ENCODE measurements at places on chromosomes 3 and 15. TPM values are rescaled to one million over a fixed set of nuclear protein-coding genes. Genes with fewer than 3 reads are reported as not detected.

DNA sequence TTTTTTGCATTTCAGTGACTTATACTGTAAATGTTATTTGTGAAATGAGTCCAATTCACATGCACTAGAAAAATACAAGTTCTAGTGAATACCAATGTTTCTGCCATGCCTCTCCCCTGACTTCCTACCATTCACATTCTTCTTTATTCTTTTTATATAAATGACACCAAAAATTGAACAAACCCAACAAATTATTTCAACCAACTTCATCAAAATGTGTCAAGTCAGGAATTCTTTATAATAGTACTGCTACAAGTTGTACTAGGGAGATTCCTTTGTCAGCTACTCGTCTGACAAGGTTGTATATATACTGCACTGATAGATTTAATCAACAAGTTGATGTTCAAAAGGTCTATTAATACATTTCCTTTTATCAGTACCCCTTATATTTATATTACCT is 3.0 kb downstream of the TBL1XR1 start:
- DNase-seq: no peak
- H3K4me1 ChIP-seq: peaks cover 47% of the 10 kb centered on the region
- H3K27me3 ChIP-seq: no peaks in the 10 kb centered on the region

DNA sequence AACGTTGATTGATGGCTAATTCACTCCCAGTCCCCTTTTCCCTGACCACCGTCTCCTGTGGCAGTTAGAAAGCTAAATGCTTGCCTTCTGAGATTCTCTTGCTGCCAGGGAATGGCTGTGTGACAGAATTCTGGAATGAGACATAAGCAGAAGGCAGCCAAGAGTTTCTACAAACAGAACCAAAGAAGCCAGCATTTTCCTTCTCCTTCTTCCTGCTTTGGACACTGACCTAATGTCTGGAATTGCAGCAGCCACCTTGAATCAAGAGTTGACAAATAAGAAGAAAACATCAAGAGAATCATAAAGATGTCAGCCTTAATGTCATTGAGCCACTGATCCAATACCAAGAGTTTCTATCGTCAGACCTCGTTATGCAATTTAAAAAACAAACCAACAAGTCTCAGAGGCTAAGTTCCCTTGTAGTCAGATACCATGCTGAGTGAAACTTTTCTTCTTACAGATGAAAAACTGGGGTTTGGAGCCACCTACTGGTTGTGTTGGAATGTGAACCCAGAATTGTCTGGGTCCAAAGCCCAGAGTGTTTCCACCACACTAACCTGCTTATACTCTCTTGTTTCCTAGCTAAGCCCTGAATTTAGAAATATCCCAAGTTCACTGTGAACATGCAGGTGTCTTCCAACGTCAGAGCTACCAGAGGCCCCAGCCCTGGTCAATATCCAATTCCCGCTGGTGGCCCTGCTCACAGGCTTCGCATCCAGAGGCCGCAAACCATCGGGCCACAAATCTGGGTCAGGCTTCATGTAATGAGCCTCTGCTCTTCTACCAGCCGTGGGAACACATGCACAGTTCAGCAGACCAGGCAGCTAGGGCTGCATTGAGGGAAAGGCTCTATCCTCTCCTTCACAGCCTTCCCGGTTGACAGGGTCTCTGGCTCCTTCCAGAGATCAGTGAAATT is 42.5 kb downstream of the MCF2L2 start:
- H3K36me3 ChIP-seq: no peaks in the 10 kb centered on the region
- peaks cover under 1% of the 10 kb centered on the region for H3K4me1 ChIP-seq
- H3K4me3 ChIP-seq: no peak overlapping the region
- H3K27me3 ChIP-seq: no peaks in the 10 kb centered on the region
- no peak overlapping the region for H3K27ac ChIP-seq

DNA sequence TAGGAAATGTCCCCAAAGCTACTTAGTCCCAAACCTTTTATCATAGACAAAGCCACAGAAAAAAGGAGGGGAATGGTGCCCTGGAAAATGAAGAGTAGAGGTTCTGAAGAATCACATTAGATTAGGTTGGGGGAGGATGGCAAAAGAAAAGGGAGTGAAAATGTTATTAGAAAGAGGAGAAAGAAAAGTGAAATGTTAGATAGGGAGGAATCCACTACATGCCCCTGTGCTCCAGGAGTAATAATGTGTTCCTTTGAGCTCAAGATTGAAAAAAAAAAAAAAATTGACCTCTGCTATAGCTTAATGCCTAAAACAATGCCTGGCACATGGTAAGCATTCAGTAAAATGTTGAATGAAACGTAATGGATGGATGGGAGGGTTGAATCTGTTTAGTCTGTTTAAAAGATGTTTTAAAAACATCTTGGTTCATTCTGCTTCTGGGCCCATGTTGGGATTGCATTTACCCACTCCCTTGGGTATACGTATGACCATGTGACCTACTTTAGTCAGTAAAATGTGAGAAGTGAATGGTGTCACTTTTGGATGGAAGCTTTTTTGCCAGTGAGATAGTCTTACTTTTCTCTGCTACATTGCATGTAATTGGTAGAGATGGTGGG is 19.0 kb downstream of the MAPK6 start:
- H3K36me3 ChIP-seq: no peaks in the 10 kb centered on the region
- no peak for DNase-seq
- H3K27me3 ChIP-seq: no peaks in the 10 kb centered on the region
- H3K4me1 ChIP-seq: peaks cover 30% of the 10 kb centered on the region
- no peak overlapping the region for H3K27ac ChIP-seq

DNA sequence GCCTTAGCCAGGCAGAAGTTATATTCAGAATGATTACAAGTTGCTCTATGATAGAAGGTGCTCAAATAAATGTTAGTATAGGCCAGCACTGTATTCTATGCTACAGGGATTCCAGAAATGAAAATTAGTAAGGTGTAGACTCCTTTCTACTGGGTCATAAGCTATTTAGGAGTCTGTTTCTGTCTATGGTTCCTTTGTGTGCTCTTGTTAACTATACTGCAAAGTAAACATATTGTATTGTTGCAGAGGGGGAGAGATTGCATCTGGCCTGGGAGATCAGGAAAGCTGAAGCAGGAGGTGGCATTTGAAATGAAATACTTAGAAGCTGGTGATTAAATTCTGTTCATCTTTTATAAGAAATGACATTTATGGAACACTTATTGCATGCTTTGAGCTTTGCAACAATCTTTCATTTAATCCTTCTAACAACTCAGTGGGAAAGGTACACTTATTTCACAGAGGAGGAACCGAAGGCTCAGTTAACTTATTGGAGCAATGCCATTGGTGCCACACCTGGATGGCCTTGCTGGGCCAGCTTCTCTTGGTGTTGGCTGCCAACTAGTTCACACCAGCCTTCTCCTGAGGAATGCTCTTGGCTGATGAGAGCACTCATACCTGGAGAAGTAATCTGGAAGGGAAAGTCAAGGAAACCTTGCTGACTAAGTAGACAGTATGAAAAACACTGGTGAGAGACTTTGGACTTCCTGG is 39.1 kb downstream of the ABHD5 start:
- no peak overlapping the region for H3K27ac ChIP-seq
- H3K36me3 ChIP-seq: no peaks in the 10 kb centered on the region
- no peak overlapping the region for H3K4me3 ChIP-seq

DNA sequence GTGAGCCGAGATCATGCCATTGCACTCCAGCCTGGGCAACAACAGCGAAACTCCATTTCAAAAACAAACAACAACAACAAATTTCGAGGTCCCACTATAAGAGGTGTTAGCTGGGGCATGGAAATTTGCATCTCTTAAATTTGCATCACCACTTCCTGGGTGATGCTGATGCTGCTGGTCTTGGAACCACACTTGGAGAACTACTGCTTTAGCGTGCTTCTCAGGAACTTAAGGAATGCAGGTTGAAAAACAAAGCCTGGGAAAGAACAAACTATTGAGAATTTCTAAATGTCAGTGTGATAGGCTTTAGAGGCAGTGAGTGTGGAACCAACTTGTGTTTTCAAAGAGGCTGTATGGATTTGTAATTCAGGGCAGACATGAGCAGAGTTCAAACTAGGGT is 858.4 kb upstream of the ARPP21 start:
- H3K4me3 ChIP-seq: no peak overlapping the region
- H3K36me3 ChIP-seq: no peaks in the 10 kb centered on the region
- no peaks in the 10 kb centered on the region for H3K27me3 ChIP-seq
- H3K27ac ChIP-seq: no peak overlapping the region
- DNase-seq: peak; percentile 8

DNA sequence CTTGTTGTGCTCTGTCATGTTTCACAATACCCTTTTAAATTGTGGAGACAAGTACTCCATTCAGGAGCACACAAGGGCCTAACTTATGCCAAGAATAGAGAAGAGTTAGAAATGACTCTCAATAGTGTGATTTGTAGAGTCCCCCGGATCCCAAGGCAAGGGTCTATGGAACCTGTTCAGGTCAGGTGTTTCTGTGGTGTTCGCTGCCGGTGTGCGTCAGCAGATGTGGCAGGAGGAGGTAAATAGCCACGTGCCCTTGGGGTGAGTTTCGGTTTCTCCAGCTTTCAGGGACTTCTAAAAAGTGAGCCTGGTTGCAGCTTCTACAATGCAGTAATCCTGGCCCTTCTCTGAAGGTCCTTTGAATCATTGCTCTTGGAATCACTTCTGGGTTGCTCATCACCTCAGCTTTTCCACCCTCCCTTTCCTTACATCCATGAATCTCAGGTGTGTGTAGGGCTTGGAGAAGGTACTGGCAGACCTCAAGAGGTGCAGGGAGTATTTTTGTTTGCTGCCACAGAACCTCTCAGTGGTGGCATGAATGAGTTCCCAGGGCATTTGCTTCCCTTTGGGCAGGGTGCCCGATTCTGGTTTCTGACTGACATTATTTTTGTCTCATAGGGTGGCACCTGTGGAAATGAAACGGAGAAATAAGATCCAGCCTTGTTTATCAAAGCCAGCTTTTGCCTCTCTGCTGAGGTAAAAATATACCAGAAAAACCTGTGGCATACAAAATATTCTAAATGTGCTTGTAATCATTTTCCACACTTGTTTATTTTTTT is 7.3 kb downstream of the ST3GAL6 start:
- peaks cover 6% of the 10 kb centered on the region for H3K4me1 ChIP-seq
- no peak overlapping the region for H3K27ac ChIP-seq
- no peaks in the 10 kb centered on the region for H3K36me3 ChIP-seq
- no peaks in the 10 kb centered on the region for H3K27me3 ChIP-seq
- no peak for DNase-seq

GRCh38 chr3:158381262-158381868 is 189.6 kb upstream of the MLF1 start:
- H3K27ac ChIP-seq: no peak overlapping the region
- no peaks in the 10 kb centered on the region for H3K4me1 ChIP-seq
- no peak overlapping the region for H3K4me3 ChIP-seq
- DNase-seq: no peak
- H3K36me3 ChIP-seq: no peaks in the 10 kb centered on the region

DNA sequence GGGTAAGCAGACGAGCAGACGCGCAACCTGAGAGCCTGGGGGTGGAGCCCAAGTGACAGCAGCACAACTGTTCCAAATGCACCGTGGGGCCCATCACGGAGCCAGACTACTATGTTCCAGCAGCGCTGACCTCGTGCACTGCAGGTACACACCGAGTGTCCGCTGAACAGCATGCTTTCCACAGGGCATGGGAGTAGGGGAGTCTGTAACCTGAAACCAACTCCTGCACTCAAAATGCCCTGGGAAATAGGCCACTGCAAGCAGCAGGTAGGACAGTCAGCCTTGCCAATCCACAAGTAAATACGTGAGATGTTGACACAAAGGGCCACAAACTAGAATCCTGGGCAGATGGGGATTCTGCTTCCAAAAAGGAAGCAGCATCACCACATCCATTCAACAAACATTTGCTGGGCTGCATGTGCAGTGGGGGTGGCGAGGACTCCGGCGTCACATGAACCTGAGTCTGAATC is 73.9 kb downstream of the TBC1D2B start:
- H3K27me3 ChIP-seq: no peaks in the 10 kb centered on the region
- H3K4me3 ChIP-seq: no peak overlapping the region
- DNase-seq: peak; percentile 44
- H3K4me1 ChIP-seq: peaks cover 6% of the 10 kb centered on the region
- H3K27ac ChIP-seq: no peak overlapping the region

- no peak overlapping the region for H3K27ac ChIP-seq
- no peaks in the 10 kb centered on the region for H3K27me3 ChIP-seq
- no peak for DNase-seq
Observed at GRCh38 chr3:98784666-98785600, 21.8 kb downstream of the ST3GAL6 start.

- peak overlapping the region; percentile 71 for H3K4me3 ChIP-seq
- peaks cover 4% of the 10 kb centered on the region for H3K4me1 ChIP-seq
- no peak overlapping the region for H3K27ac ChIP-seq
- H3K27me3 ChIP-seq: no peaks in the 10 kb centered on the region
- H3K36me3 ChIP-seq: no peaks in the 10 kb centered on the region
Observed at GRCh38 chr3:142224482-142225072, 808 bp downstream of the GK5 start.

DNA sequence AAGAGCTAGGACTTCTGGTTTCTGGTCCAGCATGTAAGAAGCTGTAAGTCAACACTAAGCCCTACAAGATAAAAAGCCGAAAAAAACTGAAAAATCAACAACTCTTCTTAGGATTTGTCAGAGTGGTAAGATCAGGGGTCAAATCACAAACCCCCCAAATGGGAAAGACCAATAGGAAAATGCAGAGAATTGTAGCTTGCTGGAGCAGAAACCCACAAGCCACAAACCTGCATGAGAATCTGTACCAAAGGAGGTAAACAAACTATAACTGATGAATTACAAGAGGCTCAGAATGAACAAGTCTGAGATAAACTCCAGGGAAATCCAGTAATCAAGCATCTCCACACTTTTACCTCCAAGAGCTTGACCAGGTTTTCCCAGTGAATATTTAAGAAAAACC is 36.0 kb downstream of the RFX7 start:
- peaks cover 8% of the 10 kb centered on the region for H3K4me1 ChIP-seq
- H3K4me3 ChIP-seq: no peak overlapping the region
- H3K36me3 ChIP-seq: peaks cover 21% of the 10 kb centered on the region
- no peaks in the 10 kb centered on the region for H3K27me3 ChIP-seq
- no peak overlapping the region for H3K27ac ChIP-seq

GCNT3 gene
- total RNA-seq: not detected

CHCHD4 gene
- total RNA-seq: 7.6 TPM

SLC15A2 gene
- 1.0 TPM for total RNA-seq

AZI2 gene
- 74.0 TPM for total RNA-seq

GPR15 gene
- not detected for total RNA-seq

Data from neural progenitor cell (in vitro differentiated cells).